ENCODE measurements at places on chromosomes 16 and 17.

- no peak for DNase-seq
Measured at GRCh38 chr17:50035421-50035879, 20.5 kb upstream of the ITGA3 start.

DNA sequence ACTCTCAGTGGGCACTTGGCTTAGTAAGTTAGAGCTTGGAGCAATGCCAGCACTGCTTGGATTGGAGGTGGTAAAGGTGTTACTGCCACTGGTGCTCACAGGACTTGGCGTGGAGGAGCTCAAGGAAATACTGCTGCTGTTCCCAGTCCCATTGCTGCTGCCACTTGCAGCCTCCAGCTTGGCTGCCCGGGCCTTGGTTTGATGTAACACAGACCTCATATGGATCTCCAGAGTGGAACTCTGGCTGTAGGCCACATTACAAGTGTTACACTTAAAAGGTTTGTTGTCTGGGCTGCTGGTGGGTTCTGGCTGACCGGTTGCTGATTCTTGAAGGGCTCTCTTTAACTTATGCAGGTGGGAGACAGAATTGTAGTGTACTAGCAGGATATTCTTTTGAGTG lies 250.3 kb downstream of the ZFHX3 start:
- DNase-seq, result no peak

GRCh38 chr16:85420501-85421337 lies 192.4 kb upstream of the GSE1 start:
- peak; percentile 20 for DNase-seq

- peak; percentile 55 for DNase-seq
Measured at GRCh38 chr16:19583665-19584300, 28.3 kb downstream of the VPS35L start.

DNA sequence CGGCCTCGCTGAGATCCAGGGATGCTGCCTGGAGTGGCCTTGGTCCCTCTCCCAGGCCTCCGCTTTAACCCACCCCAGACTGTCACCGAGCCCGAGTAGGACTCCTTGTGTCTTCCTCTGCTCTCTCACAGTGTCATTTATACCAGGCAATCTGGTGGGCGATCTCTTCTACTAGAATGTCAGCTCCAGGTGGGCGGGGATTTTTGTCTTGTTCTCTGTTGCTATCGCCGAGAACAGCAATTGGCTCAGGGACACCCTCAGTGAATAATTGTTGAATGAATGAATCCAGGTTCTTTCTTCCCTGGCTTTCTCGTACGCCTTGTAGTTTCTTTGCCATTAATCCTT lies 591 bp downstream of the DHX38 start:
- no peak for DNase-seq

- DNase-seq, result no peak
Measured at GRCh38 chr17:64515419-64515818, 8.6 kb downstream of the CEP95 start.

GRCh38 chr16:73170612-73171038 lies 122.7 kb upstream of the ZFHX3 start:
- DNase-seq, result no peak

DNA sequence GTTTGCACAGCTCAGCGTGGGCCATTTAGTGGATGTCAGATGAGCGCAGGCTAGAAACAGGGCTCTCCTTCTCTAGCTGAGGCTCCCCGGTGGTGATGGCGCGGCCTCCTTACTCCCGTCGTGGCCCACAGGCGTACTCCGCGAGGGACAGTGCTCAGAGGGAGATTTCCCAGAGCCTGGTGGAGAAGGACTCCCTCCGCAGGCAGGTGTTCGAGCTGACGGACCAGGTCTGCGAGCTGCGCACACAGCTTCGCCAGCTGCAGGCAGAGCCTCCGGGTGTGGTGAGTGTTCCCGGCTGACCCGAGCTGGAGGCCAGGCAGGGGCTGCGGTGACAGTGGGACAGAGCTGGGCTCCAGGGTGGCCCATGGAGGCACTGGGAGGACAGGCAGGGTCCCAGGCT lies 21.4 kb downstream of the CARD14 start:
- DNase-seq, result no peak

- no peak for DNase-seq
Measured at GRCh38 chr16:3065742-3066439, 451 bp downstream of the IL32 start.

GRCh38 chr17:7834542-7834956 lies 532 bp downstream of the KDM6B start:
- DNase-seq, result no peak

DNA sequence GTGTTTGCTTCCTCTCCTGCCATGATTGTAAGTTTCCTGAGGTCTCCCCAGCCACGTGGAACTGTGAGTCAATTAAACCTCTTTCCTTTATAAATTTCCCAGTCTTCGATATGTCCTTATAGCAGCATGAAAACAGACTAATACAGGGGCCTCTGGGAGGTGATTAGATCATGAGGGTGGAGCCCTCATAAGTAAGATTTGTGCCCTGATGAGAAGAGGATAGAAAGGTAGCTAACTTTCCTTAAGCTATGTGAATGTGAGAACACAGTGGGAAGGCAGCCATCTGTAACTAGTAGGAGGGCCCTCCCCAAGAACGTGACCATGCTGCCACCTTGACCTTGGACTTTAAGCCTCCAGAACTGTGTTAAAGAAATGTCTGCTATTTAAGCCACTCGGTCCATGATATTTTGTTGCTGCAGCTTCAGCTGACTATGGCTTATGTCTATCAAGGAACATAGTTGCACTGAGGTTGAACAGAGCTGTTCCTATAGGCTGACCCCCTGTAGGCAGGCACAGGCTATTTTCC lies 30.7 kb downstream of the WWOX start:
- no peak for DNase-seq

GRCh38 chr17:43832168-43832975 lies 574 bp downstream of the MPP3 start:
- peak; percentile 69 for DNase-seq

DNA sequence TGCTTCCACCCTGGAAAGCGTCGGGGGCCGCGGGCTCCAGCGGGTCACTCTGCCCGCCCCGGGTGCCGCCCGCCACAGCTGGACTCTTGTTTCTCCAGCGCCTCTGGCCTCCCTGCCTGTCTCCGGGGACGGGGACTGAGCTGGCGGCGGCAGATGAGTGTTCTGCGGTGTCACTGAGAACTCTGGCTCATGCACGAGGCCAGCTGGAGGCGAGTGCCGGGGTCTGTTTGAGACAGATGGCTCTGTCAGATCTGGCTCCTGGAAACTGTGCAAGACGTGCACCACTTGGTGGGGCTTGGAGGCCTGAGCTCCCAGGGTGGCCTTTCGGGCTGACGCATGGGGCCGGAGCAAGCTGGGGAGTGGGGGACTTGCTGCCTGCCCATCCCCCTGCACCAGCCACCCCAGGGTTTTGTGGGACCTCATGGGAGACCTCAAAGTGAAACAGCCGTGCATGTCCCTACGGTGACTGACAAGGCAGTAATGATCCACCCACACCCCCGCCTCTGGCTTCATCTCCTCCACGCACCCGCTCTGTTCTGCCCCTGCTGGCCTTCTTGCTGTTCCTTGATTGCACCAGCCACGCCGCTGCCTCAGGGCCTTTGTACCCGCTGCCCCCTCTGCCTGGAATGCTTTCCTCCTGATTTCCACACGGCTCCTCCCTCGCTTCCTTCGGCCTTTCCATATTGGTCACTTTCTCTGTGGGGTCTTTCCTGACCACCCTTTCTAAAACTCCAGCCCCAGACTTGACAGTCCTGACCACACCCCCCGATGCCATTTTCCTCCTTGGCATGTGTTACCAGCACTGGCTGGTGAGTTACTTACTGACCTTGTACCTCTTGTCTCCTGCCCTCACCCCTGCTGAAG lies 174.9 kb upstream of the CIBAR2 start:
- DNase-seq, result peak; percentile 65

- DNase-seq, result peak; percentile 23
Measured at GRCh38 chr17:35809855-35810461, 674 bp downstream of the TAF15 start.

GRCh38 chr16:67748834-67749233 lies 29.7 kb upstream of the GFOD2 start:
- no peak for DNase-seq

DNA sequence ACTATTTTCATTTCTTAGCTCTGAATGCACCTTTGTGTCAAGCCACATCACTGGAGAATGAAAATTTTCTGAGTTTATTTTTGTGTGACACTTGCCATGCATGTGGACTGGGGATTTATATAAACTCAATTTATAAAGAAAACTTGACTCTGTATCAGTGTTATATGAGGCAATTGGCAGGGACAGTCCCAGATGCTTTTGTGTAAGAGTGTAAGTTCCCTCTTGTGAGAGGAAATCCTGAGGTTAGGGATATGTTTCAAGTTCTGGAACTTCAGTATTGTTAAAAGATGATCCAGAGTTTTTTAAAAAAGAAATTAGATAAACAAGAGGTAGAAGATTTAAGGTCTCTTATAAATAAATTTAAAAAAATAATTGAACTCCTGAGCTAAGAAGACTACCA lies 10.9 kb upstream of the CCL8 start:
- no peak for DNase-seq

DNA sequence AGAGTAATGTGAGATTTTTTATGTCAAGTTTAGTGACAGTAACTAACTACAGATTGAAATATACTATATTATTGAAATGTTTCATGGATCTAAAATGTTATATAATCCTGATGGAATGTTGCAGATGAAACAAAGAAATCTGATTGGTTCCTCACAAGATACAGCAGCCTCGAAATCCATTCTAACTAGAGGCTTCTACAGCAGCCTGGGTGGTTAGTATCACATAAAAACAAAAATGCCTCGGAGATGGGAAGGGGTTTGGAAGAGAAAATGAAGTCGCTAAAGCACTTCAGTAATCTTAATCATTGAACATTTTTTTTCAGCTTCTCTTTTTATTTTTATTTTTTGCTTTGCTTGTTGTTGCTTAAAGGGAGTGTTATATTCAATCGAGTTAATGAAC lies 75.2 kb downstream of the TANC2 start:
- DNase-seq, result no peak

DNA sequence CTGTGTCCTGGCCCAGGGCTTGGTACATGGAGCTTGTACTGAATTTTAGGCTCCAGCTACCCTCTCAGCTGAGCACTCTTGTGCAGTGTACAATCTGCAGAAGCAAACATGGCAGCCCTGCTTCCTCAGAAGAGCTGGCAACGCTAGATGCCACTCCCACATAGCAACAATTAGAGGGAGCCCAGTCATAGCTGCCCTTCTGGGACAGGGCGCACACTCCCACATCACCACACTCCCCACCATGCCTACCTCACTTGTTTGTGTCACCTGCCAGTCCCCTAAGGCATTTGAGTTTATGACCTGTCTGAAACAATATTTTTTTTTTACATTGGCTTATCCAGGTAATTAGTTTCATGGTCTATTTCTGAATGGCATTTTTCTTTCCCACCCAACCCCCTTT lies 72.3 kb downstream of the C17orf67 start:
- no peak for DNase-seq

DNA sequence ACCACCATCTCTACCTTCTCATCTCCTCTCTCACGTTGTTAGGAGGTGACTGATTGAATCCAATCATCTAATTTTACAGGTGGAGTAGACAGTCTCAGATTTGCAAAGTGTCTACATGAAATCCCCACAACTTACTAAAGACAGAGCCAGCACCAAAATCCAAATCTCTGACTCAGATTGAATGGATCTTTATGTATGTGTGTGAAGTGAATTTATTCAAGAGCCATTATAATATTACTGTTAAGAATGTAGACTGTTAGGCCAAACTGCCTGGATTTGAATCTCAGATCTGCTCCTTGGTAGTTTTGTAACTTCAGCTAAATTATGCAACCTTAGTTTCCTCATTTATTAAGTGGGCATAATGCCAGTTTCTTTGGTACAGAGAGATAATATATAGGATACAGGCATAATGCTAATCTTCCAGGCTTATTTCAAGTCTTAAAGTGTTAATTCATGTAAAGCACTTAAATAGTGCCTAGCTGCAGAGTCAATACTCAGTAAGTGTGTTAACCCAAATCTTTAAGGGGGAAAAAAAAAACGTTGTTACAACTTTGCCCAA lies 12.7 kb downstream of the CNEP1R1 start:
- peak; percentile 13 for DNase-seq

DNA sequence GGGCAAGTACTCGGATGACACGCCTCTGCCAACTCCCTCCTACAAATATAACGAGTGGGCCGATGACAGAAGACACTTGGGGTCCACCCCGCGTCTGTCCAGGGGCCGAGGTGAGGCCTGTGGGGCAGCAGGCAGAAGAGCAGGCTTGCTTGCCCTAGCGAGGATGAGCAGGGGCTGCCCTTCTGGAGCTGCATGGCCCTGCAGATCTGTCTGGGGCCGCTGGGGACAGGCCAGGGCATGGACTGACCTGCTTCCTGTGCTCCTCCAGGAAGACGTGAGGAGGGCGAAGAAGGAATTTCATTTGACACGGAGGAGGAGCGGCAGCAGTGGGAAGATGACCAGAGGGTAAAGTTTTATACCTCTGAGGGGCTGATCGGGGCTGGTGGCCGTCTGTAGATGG lies 5.3 kb downstream of the DHX38 start:
- DNase-seq, result no peak

GRCh38 chr17:81139428-81139827 lies 25.9 kb upstream of the PVALEF start:
- DNase-seq, result no peak

DNA sequence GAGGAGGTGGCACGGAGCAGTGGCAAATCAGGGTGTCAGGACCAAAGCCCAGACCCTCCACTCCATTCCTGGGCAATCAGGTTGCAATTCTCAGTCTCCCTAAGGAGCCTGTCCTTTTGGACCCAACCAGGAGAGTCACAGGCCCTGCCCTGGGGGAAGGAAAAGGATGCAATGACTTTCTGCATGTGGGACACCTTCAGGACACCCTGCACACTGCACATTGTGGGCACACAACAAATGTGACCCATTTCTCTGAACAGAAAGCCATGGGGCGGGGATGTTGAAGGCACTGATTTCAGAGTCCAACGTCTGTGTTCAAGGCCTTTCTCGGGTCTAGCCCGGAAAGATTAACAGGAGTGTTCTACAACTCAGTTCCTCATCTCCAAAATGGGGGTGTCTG lies 286.2 kb upstream of the FOXF1 start:
- DNase-seq, result no peak

DNA sequence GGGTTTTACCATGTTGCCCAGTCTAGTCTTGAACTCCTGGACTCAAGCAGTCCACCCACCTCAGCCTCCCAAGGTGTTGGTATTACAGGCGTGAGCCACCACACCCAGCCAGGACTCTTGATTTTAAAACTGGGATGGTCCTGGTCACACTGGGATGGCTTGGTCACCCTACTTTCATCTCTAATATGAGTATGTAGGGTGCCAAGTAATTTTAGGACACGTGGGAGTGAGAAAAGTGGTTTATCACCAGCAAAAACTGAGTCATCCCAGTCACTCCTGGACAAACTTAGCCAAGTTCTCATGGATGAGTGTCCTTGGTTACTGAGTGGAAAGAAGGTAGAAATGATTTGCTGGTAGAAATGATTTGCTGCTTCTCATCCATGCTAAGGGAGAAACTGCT lies 9.9 kb downstream of the CLEC19A start:
- DNase-seq, result no peak

DNA sequence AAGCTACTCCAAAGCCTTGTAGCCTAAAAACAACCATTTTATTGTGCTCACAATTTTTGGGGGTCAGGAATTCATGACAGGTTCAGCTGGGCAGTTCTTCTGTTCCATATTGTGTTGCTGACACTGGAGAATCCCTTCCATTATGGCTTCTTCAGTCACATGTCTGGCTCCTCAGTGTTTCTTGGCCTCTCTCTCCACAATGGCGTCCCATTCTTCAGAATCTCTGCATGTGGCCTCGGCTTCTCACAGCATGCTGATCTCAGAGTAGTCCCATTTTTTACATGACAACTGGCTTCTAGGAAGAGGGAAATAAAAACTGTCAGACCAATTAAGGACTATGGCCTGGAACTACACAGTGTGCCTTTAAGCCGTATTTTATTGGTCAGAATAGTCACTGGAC lies 49.7 kb downstream of the NF1 start:
- DNase-seq, result no peak

Measured in IMR-90 (cell line).